Left forelimb (tissue), 1 donor: ENCODE measurements at places on chromosomes 7 and 10.
A peak's percentile ranks its signal among the peaks of the same experiment; 100 is the strongest.

GRCh38 chr7:81159402-81159801 is 240.6 kb upstream of the SEMA3C start:
- no peak for DNase-seq

DNA sequence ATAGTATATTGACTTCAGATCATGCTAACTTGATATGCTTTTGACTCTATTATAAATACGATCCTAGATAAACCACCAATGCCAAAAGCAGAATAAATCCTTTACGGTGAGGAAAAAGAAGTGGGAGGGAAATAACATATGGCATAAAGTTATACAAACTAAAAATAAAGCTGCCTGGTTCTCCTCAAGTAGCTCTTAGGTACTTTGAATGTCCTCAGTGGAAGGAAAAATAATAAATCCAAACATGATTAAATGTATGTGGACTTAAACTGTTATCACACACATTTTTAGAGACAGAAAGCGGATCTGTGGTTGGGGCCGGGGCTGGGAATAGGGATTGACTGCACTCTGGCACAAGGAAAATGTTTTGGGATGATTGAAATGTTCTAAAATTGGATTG is 23.6 kb downstream of the EEPD1 start:
- DNase-seq = no peak

GRCh38 chr10:6200734-6201515 is 1.8 kb upstream of the PFKFB3 start:
- no peak for DNase-seq

GRCh38 chr10:17731331-17732020 is 20.5 kb upstream of the TMEM236 start:
- DNase-seq = no peak

- no peak for DNase-seq
Measured at GRCh38 chr7:44114586-44115310, 8.6 kb downstream of the POLD2 start.

GRCh38 chr10:14889318-14889717 is 10.7 kb downstream of the SUV39H2 start:
- no peak for DNase-seq

DNA sequence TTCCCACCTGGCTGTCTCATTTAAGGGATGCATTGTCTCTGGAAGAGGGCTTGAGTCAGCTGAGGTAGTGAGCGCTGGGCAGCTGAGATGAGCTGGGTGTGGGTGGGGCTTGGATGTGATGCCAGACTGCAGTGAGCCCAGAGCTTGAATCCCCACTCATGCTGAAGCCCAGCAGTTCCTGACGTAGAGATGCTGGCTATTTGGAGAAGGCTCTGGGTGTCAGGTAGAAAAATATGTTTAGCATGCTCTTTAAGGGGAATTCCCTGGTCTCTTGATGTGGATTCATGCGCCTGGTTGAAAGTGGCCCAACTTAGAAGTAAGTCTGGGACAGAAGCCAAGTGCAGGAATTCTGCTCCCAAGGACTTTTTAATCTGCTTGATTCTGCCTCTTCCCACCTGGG is 241.5 kb upstream of the IGFBP3 start:
- DNase-seq = no peak

- DNase-seq = peak; percentile 14
Measured at GRCh38 chr7:51025668-51026067, 243.0 kb upstream of the GRB10 start.

GRCh38 chr10:97543025-97543546 is 29.5 kb upstream of the ANKRD2 start:
- no peak for DNase-seq
